ENCODE measurements at places on chromosomes 16 and 17.

DNA sequence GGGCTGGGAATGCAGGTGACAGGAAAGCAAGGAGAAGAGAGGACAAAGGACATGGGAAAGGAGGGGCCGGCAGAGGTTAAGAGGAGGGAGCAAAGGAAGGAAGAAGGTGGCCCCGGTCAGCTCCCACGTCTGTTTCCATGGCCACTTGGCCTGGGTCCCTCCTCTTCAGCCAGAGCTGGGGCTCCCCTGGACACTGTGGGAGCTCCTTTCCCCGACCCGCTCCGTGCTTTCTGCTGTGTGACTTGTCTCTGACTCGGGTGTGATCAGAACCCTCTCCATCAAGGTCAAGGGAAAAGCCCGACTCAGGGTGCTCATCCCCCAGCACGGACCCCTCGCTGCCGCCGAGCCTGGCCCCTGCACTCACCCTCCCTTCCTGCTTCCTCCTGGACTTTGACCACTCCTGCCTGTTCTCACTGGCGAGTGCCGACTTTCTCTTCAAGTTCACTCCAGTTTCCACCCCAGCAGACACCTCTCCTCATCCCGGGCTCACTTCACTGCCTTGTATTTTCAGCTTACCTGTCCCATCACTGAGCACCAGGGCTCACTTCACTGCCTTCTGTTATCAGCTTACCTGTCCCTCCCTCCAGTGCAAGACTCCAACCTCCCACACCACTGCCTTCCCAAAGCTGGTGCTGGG, 61.2 kb downstream of the MEAK7 start:
- DNase-seq = no peak

GRCh38 chr16:64012166-64012565, 1109.7 kb downstream of the CDH11 start:
- no peak for DNase-seq

DNA sequence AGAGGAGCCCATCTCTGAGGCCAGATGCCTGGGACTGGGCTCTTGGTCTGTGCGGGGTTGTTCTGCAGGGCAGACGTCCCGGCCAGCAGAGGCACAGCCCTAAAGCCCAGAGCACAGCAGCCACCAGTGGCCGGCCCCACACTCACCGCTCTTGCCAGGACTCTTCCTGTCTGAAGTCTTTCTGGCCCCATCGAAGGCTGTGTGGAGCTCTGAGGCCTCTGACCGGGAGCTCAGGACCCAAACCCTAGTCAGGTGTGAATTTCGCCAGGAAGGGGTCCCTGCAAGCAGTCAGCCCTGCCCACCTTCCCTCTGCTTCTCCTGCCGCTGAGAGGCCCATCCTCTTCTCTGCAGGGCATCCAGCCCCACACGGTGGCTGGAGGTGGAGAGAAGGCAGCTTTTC, 10.7 kb downstream of the ACSF3 start:
- DNase-seq = no peak

DNA sequence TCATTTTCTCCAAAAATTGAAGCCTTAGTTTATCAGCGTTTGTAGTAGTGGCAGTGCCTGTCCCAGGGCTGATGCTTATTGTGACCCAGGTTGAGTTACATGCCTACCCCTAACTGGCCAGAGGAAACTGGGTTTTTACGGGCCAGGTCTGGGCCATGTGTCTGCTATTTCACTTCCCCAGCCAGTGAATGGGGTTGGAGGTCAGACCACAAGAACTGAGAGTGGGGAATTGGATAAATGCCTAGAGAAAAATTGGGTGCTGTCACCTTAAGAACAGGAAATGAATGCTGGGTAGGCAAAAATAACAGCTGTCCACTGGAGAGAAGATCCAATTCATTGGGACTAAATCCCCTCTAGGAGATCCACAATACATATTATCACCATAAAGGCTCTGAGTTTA, 5.2 kb downstream of the ADPRM start:
- no peak for DNase-seq

GRCh38 chr17:36722121-36722902, 120.9 kb downstream of the MRM1 start:
- DNase-seq = peak; percentile 58

- DNase-seq = no peak
Observed at GRCh38 chr17:50303596-50303995, 29.3 kb downstream of the TMEM92 start.

DNA sequence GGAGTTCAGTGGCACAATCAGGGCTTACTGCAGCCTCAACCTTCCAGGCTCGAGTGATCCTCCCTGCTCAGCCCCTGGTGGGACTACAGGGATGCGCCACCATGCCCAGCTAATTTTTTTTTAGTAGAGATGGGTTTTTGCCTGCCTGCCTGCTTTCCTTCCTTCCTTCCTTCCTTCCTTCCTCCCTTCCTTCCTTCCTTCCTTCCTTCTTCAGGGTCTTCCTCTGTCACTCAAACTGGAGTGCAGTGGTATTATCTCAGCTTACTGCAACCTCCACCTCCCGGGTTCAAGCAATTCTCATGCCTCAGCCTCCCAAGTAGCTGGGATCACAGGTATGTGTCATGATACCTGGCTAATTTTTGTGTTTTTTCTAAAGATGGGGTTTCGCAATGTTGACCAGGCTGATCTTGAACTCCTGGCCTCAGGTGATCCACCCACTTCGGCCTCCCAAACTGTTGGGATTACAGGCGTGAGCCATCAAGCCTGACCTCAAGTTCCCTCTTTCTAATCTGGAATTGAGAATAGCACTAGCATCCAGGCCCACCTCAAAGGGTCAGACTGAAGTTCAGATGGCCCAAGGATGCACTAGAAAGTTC, 45.3 kb downstream of the PRAC1 start:
- no peak for DNase-seq

- DNase-seq = no peak
Observed at GRCh38 chr17:79443026-79443425, 167.8 kb downstream of the RBFOX3 start.

DNA sequence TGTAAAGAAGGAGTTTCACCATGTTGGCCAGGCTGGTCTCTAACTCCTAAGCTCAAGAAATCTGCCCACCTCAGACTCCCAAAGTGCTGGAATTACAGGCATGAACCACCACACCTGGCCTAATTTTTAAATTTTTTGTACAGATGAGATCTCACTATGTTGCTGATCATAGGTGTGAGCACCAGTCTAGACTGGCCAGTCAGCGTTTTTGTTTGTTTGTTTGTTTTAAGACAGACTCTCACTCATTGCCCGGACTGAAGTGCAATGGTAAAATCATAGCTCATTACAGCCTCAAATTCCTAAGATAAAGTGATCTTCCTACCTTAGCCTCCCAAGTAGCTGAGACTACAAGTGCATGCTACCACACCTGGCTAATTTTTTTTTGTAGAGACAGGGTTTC, 38.0 kb upstream of the TAOK1 start:
- DNase-seq = no peak

Measured in stimulated activated CD8-positive, alpha-beta memory T cell treated with anti-CD3 and anti-CD28 coated beads, Interleukin-15, amount 100 ng/mL, for 4 hours (primary cell).